ENCODE measurements at places on chromosomes 3 and 15.

- DNase-seq = no peak
These were observed 78.4 kb downstream of the PLSCR2 start for GRCh38 chr3:146390957-146391356.

DNA sequence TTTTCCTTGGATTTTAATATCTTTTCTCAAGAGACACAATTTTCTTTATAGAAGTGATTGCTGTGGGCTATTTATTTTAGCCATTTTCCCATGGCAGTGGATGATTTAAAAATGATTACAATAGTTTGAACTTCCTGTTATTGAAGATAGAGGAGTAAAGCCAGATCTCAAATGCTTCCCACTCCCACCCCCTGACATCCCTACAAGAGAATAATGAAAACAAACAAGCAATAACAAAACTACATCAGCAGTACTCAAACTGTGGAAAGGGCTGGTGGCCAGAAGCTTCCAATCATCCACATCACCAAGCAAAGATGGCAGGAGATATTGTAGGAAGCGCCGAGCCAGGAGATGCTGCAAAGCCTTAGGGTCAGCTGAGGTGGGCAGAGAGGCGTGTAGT lies 831.1 kb upstream of the NR2F2 start:
- no peak for DNase-seq

DNA sequence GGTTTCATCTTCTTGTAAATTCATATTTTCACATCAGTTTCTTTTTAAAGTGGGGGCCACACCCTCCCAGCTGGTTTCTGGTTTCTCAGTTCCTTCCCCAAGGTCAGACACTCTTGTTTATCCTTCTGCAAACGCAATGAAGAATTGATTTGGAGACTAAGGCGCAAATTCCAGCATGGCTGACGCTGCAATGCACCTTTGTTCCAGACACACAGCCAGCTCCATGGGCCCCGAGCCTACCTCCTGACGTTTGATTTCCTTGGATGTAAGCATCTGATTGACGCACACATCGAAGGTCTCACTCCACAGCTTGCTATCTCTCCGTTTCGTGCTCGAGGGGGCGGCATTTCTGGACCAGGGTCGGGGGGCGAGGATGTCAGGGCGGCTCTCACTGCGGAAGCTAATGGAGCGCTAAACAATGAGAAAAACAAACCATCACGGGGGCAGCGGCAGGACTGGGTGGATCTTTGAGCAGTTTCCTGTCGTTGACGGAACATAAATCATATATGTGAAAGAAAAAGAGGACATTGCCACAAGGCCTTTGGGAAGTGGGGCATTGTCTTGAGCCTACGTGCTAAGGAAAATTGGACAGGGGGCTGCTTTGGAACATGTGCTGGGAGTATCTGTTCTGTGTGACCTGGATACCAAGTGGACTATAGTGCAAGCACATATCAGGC lies 46.9 kb downstream of the ARHGEF3 start:
- DNase-seq = no peak

DNA sequence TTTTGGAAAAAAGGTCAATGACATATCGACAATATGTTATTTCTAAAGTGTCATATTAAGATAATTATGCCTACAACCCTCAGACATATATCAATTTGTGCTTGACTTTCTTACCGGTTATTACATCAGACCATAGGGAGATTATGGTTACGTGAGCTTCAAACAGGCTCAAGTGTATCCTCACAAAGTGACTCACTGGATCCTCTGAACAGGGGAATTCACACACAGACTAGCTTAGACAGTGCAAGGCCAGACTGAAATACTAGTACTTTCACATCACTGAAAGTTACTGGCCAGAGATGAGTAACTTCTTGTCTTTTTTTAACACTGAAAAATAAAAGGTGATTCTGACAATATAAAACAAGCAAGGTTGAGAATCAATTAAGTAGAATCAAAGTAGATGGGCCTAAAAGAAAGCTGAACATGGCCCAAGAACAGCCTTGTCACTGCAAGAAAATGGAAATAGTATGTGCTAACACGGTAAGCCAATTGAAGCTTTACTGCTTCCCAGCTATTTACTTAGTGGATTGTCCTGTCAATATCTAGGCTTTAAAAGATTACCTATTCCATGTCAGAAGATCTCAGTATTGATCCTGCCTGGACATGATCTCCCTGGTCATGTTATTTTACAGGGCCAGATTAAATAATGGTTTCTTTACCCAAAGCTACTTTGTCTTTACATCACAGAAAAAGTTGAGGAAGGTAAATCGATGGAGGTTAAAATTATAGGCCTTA lies 848.6 kb downstream of the ROBO1 start:
- no peak for DNase-seq

- DNase-seq = no peak
These were observed 19.5 kb upstream of the SAMD7 start for GRCh38 chr3:169891886-169892285.

DNA sequence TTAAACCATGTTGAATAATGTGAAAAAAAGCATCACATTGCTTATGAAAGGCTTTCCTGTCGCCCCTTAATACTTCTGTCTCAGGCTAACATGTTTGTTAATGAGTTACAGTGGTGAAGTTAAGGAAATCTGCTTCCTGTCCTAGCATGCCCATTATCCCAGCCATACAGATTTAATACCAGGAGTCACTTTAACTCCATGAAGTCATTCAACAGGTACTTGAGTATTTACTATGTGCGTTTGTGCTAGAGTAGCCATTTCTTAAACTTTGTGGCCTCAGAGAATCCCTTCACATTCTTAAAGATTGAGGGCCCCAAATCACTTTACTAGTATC lies 10.1 kb upstream of the SETD5 start:
- DNase-seq = no peak

GRCh38 chr15:40302981-40303380 lies 4.8 kb downstream of the PLCB2 start:
- DNase-seq = no peak

GRCh38 chr3:25454005-25454927 lies 26.2 kb downstream of the RARB start:
- DNase-seq = no peak

GRCh38 chr15:26720546-26720945 lies 52.3 kb downstream of the GABRB3 start:
- DNase-seq = no peak

GRCh38 chr3:66486646-66487045 lies 14.2 kb downstream of the LRIG1 start:
- DNase-seq = no peak

DNA sequence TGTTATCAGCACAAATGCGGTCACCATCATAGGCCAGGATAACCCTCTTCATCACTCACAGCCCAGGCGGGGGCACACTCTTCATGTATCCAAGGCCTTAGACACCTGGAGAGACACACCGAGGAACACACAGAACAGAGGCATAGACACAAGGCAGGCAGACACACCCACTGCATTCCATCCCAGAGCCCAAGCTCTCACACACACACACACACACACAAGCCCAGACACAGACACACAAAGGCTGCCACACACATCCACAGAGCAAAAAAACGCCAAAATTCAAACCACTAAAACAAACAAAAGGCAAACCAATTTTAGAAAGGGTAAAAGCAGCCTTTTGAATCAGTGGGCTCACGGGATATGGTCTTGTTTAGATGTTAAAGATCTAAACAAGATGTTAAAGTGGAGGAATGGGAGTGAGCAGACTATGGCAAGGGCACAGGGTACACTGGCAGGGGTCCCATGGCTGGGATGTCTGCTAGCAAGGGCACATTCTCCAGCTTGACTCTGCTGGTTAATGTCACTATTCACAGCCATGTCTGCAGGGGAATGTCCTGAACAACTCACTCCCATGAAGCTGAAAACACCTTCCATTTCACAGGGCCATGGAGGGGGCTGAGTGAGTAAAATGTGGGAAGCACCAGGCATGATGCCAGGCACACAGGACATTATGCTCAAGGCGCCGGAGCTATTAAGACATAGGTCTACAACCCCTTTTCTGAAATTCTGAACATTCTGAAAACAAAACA lies 14.9 kb upstream of the CRABP1 start:
- no peak for DNase-seq

GRCh38 chr3:61673651-61674050 lies 112.3 kb downstream of the PTPRG start:
- DNase-seq = no peak

- no peak for DNase-seq
These were observed 25.6 kb upstream of the GPR171 start for GRCh38 chr3:151228666-151229040.

DNA sequence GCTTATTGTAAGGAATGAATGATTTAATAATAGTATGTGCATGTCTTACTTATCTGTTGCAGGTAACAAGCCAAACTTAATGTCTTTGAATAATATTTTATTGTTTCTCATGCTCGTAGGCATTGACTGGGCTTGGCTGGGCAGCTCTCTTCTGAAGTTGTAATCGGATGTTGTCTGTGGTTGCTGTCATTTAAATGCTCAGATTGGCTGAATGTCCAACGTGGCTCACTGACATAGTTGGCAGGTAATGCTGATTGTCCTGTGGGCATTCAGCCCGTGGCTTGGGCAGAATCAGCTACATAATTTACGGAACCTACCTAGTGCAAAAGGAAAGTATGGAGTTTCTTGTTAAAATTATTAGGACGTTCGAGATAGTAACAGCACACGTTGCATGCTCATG lies 297.4 kb upstream of the GBE1 start:
- DNase-seq = no peak

DNA sequence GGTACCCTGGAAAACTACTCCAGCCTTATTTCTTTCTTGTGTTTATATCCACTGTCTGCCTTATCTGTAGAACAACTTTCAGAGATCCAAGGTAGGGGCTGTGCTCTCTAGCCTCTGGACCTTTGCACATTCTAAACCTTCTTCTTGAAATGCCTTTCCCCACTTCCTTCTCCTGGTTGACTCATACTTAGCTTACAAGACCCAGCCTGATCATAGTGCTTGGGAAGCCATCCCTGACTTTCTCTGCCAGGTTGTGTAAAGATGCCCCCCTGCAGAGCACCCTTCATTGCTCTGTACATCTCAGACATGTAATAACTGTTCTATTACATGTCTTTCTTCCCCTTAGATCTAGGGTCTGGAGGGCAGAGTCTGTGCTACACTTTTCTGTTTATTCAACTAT lies 50.1 kb downstream of the PPM1L start:
- DNase-seq = no peak

DNA sequence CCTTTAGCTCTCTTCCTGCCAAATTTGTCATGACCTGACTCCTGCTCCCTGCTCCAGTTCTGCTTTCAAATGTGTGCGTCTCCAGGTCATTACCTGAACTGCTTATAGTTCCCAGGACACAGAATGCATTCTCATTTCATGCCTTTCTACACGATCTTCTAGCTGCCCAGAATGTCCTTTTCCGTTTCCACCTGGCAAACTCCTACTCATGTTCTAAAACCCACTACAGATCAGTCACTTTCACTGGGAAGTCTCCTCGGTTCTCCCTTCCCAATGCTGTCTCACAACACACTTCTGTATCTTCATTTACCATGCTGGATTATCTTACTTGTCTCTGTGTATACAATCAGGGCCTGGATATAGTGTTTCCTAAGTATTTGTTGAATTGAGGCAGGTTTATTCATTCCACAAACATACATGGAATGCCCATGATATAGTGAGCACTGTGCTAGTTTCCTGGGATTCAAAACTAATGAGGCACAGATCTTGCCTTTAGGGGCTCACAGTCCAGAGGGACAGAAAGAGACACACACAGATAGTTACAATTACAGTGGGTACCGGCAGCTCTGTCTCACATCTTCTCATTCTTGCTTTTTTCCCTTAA lies 1.6 kb upstream of the NOX5 start:
- no peak for DNase-seq

- DNase-seq = no peak
These were observed 993 bp downstream of the STXBP5L start for GRCh38 chr3:120908795-120909601.

DNA sequence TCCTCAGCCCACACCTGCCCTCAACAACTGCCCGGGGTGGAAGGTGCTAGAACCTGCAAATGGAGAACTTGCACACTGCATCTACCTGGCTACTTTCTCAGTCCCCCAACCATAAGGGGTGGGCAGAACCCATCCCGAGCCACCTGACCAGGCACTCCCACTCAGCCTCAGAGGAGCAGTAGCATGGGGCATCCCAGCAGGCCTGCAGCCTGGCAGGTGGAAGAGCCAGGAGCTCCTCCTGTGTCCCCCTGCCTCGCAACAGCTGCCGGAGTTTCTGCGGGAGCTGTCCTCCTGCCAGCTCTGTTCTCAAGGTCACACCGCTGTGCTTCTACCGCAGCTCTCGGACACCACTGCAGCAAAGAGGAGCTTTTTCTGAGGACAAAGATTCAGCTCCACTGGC lies 27.5 kb downstream of the RAB6B start:
- DNase-seq = no peak

GRCh38 chr3:66709532-66709931 lies 208.7 kb upstream of the LRIG1 start:
- DNase-seq = no peak

DNA sequence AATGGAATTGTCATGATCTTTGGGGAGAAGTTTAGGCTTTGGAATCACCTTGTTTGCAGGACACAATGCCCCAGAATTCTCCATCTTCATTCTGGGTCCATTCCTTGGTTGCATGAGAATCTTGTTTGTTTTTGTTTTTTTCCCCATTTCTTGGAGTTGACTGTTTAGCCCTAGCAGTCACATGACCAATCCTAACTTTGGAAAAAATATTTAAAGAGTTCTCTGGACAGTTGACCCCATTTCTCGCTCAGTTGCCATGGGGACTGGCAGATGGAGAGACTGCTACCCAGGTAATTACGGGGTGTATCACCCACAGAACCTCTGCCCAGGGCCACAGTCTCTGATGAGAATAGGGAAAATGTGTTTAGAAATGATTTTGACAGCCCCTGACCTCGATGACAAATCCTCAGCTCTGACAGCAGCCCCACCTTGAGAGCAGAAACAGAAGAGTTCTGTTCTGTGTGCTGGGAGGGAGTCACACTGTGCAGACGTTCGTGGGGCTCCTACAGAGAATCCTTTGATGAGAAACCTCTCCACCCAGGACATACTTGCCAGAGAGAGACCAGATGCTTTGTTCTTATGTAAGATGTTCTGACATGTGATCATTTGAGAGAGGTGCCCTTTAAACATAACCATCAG lies 57.7 kb downstream of the IL16 start:
- no peak for DNase-seq

DNA sequence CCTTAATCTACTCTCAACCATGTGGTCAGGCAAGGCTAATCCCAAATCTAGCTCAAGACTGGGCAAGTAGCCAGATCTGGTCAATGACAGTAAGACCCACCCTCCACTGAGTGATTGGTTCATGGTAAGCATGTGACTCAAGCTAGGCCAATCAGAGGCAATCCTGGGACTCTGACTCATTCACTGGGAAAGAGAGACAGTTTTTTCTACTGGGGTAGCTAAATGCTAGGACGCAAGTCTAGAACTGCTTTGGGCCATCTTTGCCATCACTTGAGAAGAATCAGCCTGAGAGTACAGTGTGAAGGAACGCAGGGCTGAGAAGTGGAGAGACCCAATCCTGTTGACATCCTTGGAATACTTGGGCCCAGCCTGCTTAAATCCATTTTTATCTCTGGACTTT lies 9.4 kb upstream of the RAD18 start:
- DNase-seq = no peak

All from activated CD8-positive, alpha-beta memory T cell treated with anti-CD3 and anti-CD28 coated beads, Interleukin-2, amount 50 U/mL, for 48 hours (primary cell).